ENCODE measurements at places on chromosomes 2 and 18.

- no peak for DNase-seq
These were observed 210.8 kb upstream of the THUMPD2 start for GRCh38 chr2:39989888-39990287.

- DNase-seq: peak; percentile 54
These were observed 52.0 kb downstream of the ZFP36L2 start for GRCh38 chr2:43174368-43174916.

DNA sequence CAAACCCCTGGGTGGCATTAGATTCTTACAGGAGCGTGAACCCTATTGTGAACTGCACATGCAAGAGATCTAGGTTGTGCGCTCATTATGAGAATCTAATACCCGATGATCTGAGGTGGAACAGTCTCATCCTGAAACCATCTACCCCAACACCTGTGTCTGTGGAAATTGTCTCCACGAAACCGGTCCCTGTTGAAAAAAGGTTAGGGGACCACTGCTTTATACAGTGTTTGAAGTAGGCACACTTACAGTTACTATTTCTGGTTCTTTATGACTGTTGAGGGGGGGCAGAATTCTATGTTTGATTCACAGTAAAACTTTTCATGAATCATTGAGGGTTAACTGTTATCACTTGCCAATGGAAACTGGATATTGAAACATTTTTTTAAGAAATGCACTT, 72.0 kb downstream of the RIF1 start:
- no peak for DNase-seq

GRCh38 chr2:121242976-121243375, 42.0 kb downstream of the TFCP2L1 start:
- no peak for DNase-seq

- DNase-seq: no peak
These were observed 4.9 kb downstream of the VIT start for GRCh38 chr2:36701391-36701795.

GRCh38 chr18:24488824-24489493, 28.5 kb downstream of the HRH4 start:
- DNase-seq: no peak

DNA sequence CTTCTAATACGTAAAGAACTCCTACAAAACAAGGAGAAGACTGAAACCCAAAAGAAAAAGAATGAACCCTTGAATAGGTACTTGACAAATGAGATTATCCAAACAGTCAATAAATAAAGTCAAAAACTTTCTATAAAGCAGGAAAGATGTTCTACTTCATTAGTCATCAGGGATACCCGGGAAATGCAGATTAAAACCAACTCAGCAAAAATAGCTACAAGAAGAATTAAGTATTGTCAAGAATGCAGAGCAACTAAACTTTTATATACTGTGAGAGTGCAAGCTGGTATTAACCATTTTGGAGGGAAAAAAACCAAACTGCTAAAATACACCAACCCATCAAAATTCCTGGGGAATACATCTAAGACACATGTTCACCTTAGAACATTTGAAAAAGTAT, 10.4 kb downstream of the TXNL1 start:
- DNase-seq: no peak

DNA sequence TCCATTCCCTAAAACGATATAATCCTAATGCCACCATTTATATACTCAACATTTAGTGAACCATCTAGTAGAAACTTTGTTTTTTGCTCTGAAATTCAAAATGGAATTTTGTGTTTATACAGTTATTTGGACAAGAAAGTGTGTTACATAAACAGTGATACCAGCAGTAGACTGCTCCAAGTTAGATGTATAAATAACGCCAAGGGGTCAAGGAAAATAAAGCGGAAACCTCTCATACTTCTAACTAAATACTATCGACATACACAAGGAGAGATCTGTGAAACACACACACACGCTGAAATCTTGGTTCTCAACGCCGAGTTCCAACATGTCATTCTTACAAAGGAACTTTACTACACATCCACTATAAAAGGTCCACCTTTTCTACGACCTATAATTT, 1.2 kb downstream of the TXNL1 start:
- no peak for DNase-seq

- no peak for DNase-seq
These were observed 89.5 kb downstream of the AAK1 start for GRCh38 chr2:69553991-69554390.

GRCh38 chr18:44655435-44655834, 25.3 kb upstream of the SETBP1 start:
- no peak for DNase-seq

DNA sequence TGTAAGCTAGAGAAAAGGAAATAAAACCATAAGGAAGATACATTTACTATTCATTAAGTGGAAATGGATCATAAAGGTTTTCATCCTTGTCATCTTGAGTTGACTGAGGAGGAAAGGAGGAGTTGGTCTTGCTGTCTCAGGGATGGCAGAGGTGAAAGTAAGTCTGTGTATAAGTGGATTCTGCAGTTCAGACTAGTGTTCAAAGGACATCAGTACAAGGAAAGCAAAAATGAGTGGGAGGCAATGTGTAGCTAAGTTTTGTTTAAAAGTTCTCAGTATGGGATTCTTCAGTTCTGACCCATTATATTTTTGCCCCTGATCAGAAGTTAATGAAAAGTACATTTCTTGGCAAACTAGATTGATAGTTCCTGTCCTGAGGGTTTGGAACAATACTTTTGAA, 18.9 kb downstream of the SLC20A1 start:
- DNase-seq: no peak

GRCh38 chr2:10900216-10901109, 11.3 kb upstream of the KCNF1 start:
- DNase-seq: no peak

GRCh38 chr2:137333386-137334165, 568.2 kb downstream of the THSD7B start:
- DNase-seq: no peak

DNA sequence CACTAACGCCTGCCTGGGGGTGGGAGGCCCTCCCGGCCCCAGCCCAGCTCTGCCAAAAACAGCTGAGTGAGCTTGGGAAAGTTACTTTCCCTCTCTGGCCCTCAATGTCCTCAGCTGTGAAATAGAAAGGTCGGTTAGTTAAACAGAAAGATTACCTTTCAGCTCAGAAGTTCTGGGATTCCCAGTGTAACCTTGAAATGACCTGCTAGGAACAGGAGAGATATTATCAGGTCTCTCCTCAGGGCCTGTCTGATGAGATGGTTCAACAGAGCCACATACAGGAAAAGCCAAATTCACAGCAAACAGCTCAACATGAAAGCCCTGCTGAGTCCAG, 68.8 kb downstream of the LBH start:
- DNase-seq: no peak

DNA sequence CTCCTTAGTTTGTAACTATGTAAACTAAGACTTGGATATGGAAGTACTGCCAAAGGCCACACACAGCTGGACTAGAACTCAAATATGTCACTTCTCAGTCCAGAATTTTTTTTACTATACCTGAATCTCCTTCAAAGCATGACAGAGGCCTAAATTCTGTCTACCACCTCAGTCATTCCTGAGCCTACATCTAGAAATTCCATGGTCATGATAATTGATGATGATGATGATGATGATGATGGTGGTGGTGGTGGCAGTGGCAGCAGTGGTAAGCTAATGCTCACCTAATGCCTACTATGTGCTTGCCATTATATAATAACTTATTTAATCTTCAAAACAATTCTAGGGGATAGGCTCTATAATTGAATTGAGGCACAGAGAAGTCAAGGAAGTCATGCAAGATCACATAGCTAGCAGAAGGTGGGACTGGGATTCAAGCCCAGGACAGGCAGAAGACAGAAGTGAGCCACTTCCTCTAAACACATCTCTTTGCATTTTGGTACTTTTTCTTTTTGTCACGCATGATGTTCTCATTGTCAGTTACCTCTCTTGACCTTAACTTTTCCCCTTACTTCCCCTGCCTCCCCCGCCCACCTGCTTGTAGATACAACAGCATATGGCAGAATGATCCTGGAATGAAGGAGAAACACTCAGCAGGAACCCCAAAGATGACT, 539.3 kb downstream of the TNS1 start:
- no peak for DNase-seq

DNA sequence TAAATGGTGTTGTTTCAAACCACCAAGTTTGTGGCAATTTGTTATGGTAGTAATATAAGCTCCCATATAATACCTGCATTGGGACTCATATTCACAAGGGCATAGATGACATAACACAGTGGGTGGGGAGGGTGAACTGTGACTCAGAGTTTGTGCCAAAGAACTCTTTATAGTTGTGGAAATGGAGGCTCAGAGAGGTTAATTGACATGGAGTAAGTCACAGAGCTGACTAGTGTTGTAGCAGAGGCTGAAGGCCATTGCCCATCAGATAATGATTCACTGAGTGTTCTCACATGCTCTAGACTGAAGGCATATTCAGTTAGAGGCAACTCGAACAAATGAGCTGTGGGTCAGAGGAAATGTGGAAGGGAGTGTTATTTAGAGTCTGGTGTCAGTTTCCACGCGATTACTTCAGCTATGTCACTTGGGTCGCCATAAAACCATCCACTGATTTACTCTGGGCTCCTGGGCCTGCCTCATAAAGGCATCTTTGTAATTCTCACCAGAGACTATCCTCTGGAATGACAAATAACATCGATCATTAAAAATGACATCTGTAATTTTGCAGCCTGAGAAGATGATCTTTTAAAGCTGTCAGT, 264.7 kb downstream of the CCDC85A start:
- no peak for DNase-seq

Data from stimulated activated CD8-positive, alpha-beta memory T cell treated with anti-CD3 and anti-CD28 coated beads, Interleukin-7, amount 100 ng/mL, for 48 hours (primary cell).